ENCODE measurements at places on chromosomes 4 and X. TPM values are rescaled to one million over a fixed set of nuclear protein-coding genes. Genes with fewer than 3 reads are reported as not detected.

The DNAJB14 gene
- total RNA-seq: 45.3 TPM

The KCND1 gene
- total RNA-seq: 0.89 TPM

The PASD1 gene
- not detected for total RNA-seq

The BBS12 gene
- total RNA-seq: 7.1 TPM

The MID2 gene
- total RNA-seq: 11.9 TPM

The KCTD8 gene
- total RNA-seq: not detected

The FAM53A gene
- total RNA-seq: 1.4 TPM

The VAMP7 gene
- 46.6 TPM for total RNA-seq

The MAGEC2 gene
- total RNA-seq: not detected

The EDA2R gene
- 9.5 TPM for total RNA-seq

The ASB12 gene
- total RNA-seq: not detected

The GLRB gene
- total RNA-seq: 15.0 TPM

The TACR3 gene
- total RNA-seq: not detected

The ZNF141 gene
- 9.5 TPM for total RNA-seq

The FAM13A gene
- 27.6 TPM for total RNA-seq

The ARHGEF6 gene
- 20.8 TPM for total RNA-seq

The GAGE2A gene
- total RNA-seq: not detected

The IL15 gene
- total RNA-seq: 8.3 TPM

The CYSLTR1 gene
- total RNA-seq: not detected

The C1QTNF7 gene
- total RNA-seq: not detected

The APBB2 gene
- total RNA-seq: 148 TPM

The CTBP1 gene
- total RNA-seq: 172 TPM

The CXXC4 gene
- total RNA-seq: 0.30 TPM

The TSPAN5 gene
- 105 TPM for total RNA-seq

The FRG1 gene
- total RNA-seq: 25.2 TPM

The HSFX2 gene
- total RNA-seq: not detected

The SSX2B gene
- total RNA-seq: not detected

The OTC gene
- total RNA-seq: not detected

The LGI2 gene
- total RNA-seq: under 0.01 TPM

The USP11 gene
- total RNA-seq: 52.3 TPM

The EGF gene
- total RNA-seq: 11.3 TPM

The SLITRK2 gene
- total RNA-seq: not detected

The LNX1 gene
- total RNA-seq: 4.5 TPM

The FATE1 gene
- not detected for total RNA-seq

The DCAF4L1 gene
- total RNA-seq: 0.23 TPM

The ERVMER34-1 gene
- not detected for total RNA-seq

All from smooth muscle cell of the umbilical artery (primary cell).